NCI-H2081 treated with DMSO at 0.1 percent for 48 hours (cell line): ENCODE measurements at places on chromosomes 1 and 21.

DNA sequence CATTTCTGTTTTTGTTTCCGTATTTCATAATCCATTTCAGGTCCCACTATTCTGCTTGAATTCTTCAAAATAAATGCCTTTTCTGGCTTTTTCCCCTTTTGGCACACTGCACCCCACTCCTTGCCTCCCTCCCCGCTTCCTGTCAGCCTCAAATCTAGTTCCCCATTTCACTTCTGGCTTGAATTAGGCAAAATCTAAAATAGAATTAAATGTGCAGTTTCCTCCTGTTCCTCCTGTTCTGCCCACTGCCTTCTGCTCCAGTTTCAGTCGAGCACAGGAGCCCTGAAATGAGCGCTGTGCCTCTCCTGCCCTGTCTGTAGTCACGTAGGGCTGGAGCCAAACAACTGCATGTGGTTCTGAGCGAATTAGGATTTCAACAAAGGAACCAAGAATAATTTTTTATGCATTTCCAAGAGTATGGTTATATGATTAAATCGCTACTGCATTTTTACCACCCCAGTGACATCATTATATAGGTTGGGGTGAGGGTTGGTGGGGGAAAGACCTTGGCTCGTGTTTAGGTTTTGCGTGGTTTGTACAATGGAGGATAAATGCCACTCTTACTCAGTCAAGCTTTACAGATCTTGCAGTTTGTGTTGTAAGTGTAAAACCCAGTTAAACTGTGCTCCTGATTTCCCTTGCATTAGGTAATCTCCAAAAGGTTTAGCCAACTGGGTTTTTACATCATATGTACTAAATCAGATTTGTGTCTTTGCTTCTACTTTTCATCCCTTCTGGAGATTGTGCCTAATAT is 114.9 kb downstream of the VPS13D start:
- no peak for DNase-seq

GRCh38 chr1:214544791-214545190 is 6.6 kb downstream of the PTPN14 start:
- DNase-seq, result no peak

- DNase-seq, result no peak
Observed at GRCh38 chr1:206447792-206448191, 22.5 kb upstream of the IKBKE start.

DNA sequence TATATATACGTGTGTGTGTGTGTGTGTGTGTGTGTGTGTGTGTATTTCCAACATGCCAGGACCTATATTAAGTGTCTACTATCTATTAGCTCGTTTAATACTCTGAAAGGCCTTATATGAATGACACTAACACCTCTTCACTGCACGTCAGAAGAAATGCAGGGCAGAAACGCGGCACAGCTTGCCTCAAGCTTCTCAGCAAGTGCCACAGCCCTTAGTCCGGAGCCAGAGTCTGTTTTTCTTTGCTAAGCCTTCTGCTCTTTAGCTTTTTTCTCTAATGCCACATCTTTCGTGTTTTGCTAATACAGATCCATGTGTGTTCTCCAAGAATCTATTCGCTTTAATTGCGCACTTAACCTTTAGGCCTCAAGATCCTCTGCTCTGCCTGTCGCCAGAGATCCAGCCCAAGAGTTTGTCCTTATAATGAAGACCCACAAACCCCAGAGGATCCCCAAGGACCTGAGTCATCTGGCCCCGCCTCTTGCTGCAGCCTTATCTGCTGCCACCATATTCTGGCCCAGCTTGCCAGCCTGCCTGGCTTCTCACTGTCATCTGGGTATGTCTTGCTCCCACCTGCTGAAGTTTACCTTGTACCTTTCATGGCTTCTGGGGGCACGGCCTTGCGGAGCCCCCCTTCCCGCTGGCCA is 2.0 kb upstream of the TRIM58 start:
- DNase-seq, result no peak

DNA sequence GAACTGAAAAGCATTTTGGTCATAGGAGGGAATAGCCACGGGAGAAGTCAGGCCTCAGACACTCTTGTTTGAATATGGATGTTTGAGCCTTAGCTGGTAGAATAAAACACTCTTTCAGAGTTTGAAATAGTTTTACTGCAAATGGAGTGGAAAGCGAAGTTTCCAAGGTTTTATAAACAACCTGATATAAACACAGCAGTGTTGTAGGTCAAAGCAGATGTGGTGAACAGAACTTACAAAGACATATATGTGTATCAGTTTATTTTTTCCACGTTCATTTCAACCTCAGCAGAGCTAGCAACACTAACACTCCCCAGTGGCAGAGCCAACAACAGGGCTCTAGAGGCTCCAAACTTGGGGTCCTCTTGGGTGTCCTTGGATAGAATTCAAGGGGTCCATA is 89.9 kb downstream of the WLS start:
- no peak for DNase-seq

- no peak for DNase-seq
Observed at GRCh38 chr1:106217765-106218164, 838.7 kb upstream of the PRMT6 start.

DNA sequence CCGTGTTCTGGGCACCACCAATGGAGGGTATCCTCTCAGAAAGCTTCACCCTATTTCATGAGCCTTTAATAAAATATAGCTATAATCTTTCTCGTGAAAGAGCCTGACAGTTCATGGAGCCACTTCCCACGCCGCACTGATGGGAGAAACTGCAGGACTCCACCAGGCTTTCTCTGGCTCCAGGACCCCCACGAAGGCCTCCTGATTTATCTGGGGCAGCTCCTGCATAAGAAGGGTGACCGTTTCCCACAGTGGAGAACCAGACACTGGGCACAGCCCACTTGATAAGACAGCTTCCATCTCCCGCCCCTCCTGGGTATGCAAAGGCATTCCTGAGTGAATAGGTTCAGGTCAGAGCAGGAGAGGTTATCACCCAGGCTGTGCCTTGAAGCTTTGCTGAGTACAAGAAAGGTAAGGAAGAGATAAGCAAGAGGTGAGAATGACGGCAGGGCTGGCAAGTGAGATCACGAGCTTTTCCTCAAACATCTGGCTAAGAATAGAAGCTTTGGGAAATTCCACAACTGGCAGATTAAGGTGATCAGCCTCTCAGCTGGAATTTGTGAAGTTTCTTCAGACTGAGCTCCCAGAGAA is 499.8 kb downstream of the KIF26B start:
- DNase-seq, result no peak

DNA sequence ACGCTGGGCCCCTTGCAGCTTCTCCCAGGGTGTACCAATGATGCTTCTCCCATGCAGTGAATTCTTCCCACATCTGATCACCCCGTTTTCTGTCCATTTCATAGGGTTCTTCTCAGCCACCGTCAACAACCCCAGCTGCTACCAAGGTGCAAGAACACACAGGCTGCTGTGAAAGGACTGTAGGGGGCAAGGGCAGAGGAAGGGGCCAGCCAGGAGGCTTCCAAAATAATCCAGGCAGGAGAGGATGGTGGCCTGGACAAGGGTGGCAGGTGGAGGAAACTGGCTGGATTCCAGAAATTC is 113.3 kb upstream of the WNT4 start:
- no peak for DNase-seq

- DNase-seq, result no peak
Observed at GRCh38 chr1:119868176-119868575, 28.1 kb downstream of the ADAM30 start.

- DNase-seq, result no peak
Observed at GRCh38 chr1:44014365-44015104, 16.7 kb downstream of the SLC6A9 start.

DNA sequence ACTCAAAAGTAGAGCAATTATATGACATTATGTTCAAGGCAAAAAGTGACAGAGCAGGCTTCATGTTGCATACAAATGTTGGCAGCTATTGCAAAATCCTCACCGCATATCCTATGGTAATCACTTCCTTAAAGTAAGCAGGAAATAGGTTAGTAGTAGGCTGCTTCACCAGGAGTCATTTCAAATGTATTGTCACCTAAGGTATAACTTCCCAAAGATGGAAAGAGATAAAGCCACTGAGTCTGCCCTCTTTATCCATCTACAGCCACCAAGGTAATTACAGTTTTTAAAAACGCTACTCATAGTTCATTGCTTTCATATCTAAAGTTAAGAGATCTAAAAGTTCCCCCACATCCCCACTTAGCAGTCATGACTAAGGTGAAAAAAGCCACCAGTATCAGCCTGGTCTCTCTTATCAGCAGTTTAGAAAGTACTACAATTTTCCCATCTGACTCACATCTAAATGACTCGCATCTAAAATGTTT is 31.6 kb upstream of the UBE2U start:
- no peak for DNase-seq

- no peak for DNase-seq
Observed at GRCh38 chr1:24606621-24607020, 36.5 kb upstream of the SRRM1 start.

GRCh38 chr1:210445931-210446330 is 117.2 kb downstream of the HHAT start:
- DNase-seq, result no peak

DNA sequence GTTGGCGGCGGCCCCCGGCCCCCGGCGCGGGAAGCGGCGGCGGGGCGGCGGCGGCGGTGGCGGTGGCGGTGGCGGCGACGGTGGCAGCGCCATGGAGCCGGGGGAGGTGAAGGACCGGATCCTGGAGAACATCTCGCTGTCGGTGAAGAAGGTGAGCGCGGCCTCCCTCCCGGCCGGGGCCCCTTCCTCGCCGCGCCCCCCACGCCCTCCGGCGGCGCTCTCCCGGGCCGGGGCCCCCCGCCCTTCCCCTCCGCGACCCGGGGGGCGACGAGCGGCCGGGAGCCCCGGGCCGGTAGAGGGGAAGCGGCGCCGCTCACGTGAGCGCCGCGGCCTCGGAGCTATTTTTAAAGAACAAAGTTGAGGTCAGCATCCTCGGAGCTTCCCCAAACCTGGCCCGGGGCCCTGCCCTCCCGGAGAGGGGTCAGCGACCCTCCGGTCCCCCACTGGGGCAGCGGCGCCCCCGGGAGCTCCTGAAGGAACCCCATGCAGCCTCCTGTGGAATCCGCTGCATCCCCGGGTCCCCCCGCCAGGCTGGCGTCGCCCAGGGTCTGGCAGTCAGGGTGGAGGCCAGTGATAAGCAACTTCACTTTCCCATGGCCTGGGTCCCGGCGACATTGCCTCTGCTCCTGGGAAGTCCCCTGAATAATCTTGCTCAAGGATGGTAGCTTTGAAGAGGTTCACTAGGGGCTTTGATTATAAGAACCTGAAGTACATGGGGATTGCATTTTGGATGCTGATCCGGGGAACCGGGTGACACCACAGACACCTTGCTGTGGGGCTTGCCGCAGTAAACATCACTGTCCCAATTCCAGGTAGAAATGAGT is 560 bp downstream of the PLEKHM2 start:
- DNase-seq, result no peak

GRCh38 chr1:34749992-34750391 is 4.9 kb upstream of the GJB5 start:
- DNase-seq, result no peak

DNA sequence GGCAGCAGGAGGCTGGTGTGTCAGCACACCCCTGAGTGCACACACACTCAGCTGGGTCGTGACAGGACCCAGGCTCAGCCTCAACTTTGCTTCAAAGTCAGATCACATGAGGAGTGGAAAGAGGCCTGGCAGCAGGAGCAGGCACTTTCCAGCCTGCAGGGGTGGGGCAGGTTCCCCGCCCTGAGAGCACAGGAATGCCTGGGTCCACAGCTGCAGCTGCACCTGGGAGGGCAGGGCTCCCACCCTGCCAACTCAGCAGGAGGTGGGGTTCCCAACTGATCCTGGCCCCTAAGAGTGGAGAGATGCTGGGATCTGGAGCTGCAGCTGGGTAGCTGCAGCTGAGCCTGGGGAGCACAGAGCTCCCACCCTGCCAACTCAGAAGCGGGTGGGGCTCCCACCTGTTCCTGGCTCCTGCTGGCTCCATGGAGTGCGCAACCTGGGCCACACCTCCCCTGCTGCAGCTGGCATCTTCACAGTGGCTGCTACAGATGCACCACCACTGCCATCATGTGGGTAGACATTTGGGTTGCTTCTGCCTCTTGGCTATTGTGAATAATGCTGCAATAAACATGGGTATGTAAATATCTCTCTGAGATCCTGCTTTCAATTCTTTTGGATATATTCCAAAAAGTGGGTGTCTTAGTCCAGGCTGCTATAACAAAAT is 415.4 kb downstream of the TTLL7 start:
- peak; percentile 47 for DNase-seq

DNA sequence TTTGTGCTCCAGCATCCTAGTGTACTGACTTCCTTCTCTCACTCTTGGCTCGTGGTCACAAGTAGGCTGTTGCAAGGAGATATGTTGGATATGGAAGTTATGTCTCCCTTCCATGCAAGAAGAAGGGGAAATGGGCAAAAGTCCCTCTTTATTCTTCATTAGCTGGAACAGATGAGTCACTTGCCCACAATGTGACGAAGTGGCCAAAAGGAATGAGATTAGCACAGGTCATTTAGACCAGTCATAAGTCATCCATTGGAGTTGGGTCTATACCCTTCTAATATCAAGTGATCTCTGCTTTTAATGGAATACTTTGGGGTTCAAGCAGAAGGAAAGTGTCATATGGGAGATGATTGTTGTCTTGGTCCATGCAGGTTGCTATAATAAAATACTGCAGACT is 91.2 kb upstream of the NGF start:
- no peak for DNase-seq

GRCh38 chr21:19171585-19171984 is 768.0 kb upstream of the TMPRSS15 start:
- no peak for DNase-seq

GRCh38 chr1:65264197-65264929 is 45.0 kb upstream of the DNAJC6 start:
- no peak for DNase-seq

DNA sequence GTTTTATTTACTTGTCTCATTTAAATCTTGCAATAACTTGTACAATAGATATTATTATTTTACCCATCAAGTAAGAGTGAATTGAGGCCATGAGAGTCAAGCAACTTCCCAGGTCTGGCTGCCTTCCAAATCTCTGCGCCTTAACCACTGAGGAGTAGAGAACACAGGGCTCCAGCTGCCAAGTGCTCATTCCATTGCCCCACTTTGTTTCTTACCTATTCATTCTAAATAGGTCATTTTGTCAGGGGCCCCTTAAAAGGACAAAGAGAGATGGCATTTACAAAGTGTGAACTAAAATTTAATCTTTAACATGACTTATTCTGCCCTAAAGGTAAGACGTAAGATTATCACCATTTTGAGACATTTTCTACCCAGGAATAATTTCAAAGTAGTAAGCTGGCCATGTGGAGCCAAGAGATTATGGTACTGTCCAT is 3.5 kb downstream of the PPP1R15B start:
- no peak for DNase-seq

- no peak for DNase-seq
Observed at GRCh38 chr1:56872597-56872996, 18.0 kb downstream of the C8A start.
